ENCODE measurements at places on chromosomes 2 and 18.
A peak's percentile ranks its signal among the peaks of the same experiment; 100 is the strongest.

- no peak for DNase-seq
Measured at GRCh38 chr2:137964859-137965459, 686 bp downstream of the HNMT start.

- DNase-seq = peak; percentile 52
Measured at GRCh38 chr2:171160119-171160955, at the start of gene TLK1. TSS of gene TLK1 (minus strand) at chr2:171160893. CDS start at chr2:171160428, 465 bp downstream.

GRCh38 chr18:9616049-9616448 is 1.7 kb upstream of the PPP4R1 start:
- DNase-seq = no peak

DNA sequence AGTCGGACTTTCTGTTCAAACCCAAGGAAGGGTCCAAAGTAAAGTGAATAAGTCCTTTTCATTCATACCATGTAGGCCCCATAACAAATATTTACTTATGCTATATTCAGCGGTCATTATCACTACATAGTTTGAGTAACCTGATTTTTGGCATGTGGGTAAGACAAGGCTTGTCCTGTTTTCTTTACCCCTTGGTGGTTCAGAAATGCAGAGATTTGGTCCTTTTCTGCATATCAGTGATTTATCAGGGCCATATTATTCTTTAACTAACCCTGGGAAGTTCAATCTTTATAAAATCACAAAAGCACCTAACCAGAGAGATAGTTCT is 157.4 kb downstream of the GPD2 start:
- DNase-seq = no peak

- DNase-seq = no peak
Measured at GRCh38 chr2:735670-736218, 58.5 kb upstream of the TMEM18 start.

DNA sequence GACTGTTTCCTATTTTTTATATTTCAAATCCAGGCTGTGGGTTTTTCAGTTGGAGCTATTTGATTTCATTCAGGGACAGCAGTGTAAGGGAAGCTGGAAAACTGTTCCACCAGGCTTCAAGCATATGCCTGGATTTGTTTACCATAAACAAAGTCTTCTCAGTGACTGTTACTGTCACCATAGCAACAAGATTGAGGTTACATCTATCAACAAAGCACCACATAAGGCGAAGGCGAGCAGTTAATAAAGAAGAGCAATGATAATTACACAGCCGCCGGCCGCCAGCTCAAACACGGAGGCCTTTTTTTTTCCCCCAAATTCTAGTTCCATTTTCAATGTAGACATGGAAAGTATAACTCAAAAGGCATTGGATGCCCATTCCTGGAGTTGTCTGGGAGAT is 553.7 kb upstream of the SYT4 start:
- no peak for DNase-seq

GRCh38 chr2:9573013-9573720 is 17.5 kb upstream of the ADAM17 start:
- DNase-seq = no peak

GRCh38 chr2:117086943-117087250 is 727.6 kb upstream of the DDX18 start:
- no peak for DNase-seq

- no peak for DNase-seq
Measured at GRCh38 chr2:201813996-201814760, 7.8 kb downstream of the CDK15 start.

GRCh38 chr18:49360582-49360981 is 99.9 kb downstream of the DYM start:
- DNase-seq = no peak

GRCh38 chr2:85702800-85703199 is 8.6 kb downstream of the GNLY start:
- no peak for DNase-seq

DNA sequence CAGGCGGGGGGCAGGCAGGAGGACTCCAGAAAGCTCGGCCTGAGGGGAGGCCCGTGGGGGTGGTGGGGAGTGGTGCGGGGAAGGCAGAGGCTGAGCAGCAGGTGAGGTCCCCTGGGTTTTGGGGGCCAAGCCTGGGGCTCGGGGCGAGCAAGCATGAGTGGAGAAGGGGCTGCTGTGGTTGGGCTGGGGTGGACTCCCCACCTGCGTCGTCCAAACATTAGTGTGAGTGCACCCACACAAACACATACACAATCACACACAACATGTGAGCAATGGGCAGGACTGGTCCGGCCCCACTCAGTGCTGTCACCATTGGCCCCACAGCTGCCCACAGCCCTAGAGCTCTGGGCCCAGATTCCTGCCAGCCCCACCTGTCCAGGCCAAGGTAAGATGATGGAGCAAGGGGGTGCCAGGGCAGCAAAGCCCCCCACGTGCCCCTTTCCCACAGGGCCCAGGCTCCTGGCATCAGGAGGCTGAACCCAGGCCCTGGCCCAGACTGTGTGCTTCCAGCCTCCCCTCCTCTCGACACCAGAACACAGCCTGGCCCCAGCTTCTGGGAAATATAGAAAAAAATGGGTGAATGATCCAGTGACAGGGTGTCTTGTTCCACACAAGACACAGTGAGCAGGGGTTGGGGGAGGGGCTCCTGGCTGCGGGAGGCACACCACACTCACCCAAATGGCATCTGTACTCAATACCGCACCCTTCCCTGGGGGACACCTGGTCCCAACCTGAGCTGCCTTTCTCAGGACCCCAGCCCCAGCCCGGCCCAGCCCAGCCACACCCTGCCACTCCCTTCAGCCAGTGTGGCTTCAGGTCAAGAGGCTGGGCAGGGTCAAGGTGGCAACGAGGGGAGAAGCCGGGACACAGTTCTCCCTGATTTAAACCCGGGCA is 463 bp upstream of the ALPP start:
- no peak for DNase-seq

DNA sequence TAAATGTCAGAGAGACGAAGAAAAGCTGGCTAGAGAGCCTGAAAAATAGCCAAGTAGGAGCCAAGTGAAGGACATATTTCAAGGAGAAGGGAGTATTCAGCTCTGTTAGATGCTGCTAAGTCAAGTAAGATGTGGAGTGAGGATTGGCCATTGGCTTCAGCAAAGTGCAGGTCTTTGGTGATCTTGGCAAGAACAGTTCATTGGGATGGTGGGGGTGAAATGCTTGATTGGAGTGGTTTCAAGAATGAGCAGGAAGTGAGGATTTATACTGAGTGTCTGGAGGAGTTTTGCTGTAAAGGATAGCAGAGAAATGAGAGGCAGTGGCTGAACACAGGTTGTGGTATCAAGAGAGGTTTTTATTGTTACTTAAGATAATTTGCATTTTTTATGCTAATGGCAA is 139.7 kb downstream of the PRPF40A start:
- no peak for DNase-seq

DNA sequence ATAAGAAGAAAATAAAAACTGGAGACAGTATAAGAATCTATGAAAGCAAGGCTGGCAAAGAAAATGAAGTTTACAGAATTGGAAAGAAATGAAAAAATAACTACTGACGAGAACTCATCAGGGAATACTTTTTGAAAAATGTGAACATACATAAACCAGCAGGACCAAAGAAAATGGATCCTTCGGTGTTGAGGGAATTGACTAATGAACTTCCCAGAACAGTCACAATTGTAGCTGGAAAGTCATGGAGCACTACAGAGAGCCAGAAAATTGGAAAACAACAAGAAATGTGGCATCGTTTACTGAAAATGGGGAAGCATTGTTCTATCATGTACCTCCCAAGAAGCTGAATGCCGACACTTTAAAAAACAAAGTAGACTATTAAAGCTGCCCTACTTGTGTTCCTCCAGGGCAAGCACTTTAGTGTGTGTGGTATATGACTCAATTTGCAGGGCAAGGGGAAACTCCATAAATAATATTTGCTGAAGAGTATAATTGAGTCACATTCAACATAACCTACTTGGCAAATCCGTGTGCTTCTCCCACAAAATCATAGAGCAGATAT is 1221.6 kb upstream of the NRXN1 start:
- DNase-seq = no peak
